OCI-LY7 (cell line): ENCODE measurements at places on chromosomes 3 and 15. TPM values are rescaled to one million over a fixed set of nuclear protein-coding genes. Genes with fewer than 3 reads are reported as not detected.

LSAMP gene
- 0.76 and 1.4 TPM in 2 replicates for total RNA-seq

ZPLD1 gene
- not detected in 2 replicates for total RNA-seq

KIF23 gene
- 61.6 and 76.5 TPM in 2 replicates for total RNA-seq

ECT2 gene
- total RNA-seq, result 66.1 and 72.5 TPM in 2 replicates

CGNL1 gene
- total RNA-seq, result 0.04 TPM in 1 of 2 replicates, not detected in the other

DUOX1 gene
- total RNA-seq, result not detected in 2 replicates
